Skeletal muscle cell (primary cell): ENCODE measurements at places on chromosomes 12 and 14.

DNA sequence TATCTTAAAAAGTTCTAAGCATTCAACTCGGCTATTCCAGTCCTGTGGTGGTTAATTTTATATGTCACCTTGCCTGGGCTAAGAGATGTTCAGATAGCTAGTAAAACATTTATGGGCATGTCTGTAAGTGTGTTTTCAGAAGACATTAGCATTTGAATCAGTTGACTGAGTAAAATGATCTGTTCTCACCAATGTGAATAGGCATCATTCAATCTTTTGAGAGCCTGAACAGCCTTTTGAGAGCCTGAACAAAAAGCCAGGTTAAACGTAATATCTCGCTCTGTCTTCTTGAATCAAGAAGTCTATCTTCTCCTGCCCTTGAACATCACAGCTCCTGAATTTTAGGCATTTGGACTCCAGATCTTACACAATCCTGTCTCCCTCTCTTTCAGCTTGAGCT lies 1266.1 kb downstream of the LRFN5 start:
- no peak for DNase-seq

DNA sequence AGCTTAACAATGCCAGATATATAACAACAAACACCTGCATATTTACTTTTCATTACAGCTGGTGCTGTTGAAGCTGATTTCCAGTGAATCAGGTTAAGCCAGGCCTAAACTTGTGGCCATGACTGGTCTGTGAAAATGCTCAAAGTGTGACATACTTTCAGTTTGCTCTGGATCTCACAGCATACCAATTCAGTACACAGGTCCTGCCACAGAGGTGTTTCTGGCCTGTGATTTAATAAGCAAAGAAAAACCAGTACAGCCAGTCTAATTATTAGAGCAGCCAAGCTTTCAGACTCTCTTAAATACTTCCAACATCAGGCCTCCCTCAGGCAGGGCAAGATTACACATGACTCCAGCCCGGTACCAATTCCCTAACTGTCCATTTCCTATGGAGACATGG lies 27.4 kb upstream of the TMCC3 start:
- no peak for DNase-seq

DNA sequence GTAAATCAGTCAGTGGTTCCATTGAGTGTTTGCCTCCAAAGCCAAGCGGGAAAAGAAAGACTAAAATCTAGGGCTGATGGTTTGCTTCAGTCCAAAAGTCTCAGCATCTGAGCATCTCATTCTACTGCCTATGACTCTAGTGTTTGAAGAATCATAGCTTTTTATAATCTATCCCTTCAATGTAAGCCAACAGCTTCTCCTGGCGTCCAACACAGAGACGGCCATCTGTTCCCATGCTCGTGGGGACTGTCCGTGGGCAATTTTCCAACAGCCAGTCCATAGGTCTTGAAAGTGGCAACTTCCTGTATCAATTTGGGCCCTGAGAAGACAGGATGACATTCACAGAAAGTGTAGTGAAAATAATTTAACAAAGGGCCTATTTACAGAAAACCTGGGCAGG lies 544.4 kb upstream of the TMEM132C start:
- no peak for DNase-seq

DNA sequence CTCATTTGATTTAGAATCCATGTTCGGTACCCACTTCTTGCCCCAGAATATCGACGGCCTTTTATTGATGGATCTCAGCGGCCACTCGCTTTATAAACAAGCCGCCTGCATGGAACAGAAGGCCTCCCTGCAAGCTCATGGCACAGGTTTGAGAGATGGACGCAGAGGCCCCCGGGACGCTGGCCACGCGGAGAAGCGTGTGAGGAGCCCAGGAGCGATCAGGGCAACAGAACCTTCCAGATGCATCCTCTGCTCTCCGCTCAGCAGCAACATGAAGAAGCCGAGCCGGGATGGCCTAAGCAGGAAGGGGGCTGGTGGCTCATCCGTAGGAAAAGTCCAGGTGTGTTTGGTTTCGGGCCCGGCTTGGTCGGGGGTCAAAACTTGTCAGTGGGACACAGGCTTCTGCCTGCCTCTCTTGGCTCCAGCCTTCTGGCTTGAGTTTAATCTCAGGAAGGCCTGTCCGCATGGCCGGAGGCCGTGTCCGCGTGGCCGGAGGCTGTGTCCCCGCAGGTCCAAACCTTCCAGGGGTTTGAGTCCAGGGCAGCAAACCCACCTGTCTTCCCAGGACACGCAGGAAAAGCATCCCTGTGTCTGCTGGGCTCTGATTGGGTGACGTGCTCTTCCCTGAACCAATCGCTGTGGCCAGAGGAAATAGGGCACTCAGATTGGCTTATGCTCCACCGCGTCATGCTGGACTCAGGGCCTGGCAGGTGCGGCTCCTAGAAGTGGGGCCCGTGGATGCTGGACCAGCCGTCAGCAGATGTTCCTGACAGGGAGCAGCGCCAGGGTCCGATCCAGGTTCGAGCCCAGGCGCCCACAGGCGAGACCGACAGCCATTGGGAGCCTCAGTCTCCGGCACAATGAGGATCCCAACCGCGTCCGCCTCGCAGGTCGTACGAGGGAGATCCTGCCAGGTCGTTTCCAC lies 65.0 kb downstream of the GALNT9 start:
- DNase-seq: no peak

DNA sequence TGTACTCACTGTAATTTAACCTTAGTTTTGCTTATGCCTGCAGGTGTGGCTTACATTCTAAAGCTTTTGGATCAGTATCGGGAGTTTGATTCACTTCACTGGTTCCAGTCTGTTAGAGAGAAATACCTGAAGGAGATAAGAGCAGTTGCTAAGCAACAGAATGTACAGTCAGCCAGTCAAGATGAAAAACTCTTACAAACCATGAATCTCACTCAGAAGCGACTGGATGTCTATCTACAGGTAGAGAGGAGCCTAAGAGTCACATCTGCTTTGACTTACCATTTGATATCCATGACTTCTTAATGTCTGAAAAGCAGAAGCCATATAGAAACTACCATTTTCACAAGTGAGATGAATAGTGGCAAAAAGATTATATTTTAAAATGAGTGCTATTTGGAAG lies 56.5 kb downstream of the WASHC4 start:
- DNase-seq: no peak

DNA sequence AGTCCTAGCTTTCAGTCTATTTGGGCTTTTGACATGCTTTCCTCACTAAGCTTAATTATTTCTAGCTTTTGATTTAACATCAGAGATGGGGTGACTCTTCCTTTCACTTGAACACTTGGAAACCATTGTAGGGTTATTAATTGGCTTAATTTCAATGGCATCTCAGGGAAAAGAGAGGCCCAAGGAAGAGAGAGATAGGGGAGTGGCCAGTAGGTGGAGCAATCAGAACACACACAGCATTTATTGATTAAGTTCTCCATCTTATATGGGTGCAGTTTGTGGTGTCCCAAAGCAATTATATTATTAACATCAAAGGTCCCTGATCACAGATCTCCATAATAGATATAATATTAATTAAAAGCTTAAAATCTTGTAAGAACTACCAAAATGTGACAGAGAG lies 1466.1 kb upstream of the SEL1L start:
- no peak for DNase-seq

DNA sequence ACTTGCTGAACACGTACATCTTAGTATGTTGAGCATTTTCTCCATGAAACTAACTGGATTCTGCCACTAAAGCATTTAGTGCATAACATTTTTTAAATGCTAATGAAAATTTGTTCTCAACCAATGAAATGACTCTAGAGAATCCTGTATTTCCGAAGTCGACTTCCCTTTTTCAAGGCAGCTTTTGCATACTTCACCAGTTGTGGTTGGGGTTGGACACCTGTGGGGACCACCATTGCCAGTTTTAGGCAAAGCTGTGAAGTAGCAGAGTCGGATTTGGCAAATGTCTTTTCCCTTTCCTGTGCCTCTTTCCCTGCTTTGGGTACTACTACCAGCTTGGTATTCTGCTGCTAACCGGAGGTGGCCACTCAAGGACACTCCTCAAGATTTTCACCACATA lies 349.2 kb downstream of the BCAT1 start:
- DNase-seq: no peak

GRCh38 chr14:79840831-79841230 lies 370.5 kb downstream of the DIO2 start:
- DNase-seq: no peak

- no peak for DNase-seq
Measured at GRCh38 chr14:33916663-33917565, 34.0 kb downstream of the EGLN3 start.

DNA sequence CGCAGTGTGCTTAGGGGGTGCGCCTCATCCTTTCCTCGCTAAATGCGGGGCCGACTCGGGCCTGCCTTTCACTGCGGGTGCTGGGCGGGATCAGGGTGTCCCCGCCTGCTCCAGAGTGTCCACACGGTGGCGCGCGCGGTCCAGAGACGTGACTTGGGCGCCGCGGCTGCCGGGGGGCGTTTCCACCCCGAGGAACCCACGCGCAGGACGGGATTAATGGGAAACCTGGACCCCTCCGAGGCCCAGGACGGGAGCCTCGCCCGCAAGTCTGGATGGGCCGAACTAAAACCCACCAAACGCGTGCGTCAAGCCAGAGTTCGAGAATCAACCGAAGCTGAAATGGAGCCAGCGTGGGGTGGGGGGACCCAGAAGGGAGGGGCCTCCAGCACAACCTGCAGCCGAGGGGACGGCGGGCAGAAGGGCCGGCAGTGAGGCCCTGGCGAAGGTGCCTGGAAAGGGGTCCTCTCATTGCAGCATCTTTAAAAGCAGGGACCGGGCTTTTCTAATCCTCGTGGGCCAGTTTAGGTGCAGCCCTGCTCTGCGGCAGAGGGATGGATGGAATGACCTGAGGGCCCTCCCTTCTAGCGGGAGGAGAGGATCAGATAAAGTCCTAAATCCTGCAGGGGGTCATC lies 93.3 kb downstream of the NINJ2 start:
- DNase-seq: peak; percentile 42

DNA sequence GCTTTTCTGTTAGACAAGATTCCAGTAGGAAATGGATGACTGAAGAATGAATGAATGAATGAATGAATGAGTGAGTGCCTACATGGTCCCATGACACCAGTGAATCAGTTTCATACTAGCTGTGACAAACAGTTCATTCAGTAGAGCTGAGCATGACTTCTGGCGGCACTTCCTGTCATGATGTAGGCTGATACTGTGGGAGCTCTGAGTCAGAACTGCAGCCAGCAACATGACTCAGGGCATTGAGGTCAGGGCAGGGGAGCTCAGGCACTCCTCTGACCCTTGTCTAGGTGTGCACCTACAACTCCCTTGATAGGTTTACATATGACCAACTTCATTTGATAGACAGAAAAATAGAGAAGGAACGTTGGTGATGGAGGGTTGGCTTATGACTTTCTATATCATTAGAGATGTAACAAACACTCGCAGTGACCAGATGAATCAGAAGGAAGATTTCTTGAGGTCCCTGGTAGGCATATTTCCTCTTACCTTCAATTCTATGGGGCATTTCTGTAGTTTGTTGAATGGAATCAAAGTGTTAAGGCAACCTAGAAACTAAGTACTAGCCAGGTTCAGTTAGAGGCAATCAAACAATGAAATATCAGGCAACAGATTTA lies 139.3 kb upstream of the ARHGAP5 start:
- peak; percentile 46 for DNase-seq

- no peak for DNase-seq
Measured at GRCh38 chr14:55562135-55562534, 17.9 kb upstream of the KTN1 start.

- DNase-seq: peak; percentile 13
Measured at GRCh38 chr12:52539083-52539820, 13.7 kb downstream of the KRT71 start.

DNA sequence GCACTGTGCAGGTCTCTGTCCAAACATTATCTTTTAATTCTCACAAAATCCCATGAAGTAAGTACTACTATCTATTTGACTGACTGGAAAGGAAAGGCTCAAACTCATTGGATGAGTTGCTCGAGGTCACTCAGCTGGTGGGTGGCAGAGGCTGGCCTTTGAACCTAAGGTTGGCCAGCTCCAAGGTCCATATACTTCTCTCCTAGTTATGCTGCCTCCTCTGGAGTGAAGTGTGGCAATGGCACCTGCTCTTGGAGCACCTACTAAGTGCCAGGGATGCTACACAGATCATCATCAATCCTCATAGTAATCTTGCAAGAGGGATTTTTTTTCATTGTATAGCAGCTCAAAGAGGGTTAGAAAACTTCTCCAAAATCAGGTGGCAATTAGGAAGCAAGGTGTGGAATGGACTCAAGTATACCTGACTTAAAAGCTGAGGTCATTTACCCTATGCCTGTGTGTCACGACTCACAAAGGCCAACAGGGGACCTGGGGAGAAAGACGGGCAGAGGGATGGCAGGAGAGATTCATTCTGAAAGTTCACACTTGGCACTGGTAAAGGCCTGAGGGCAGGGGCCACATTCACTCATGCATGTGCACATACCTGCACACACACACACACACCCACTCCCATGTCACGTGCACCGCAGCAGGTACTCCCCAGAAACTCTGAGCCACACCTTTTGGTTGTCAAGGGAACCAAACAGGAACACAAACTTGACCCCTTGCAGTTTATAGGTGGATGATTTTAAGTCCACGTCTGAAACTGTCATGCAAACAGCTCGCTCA lies 146.4 kb downstream of the FOXN3 start:
- no peak for DNase-seq

GRCh38 chr12:95417372-95417771 lies 56.6 kb upstream of the METAP2 start:
- DNase-seq: no peak

DNA sequence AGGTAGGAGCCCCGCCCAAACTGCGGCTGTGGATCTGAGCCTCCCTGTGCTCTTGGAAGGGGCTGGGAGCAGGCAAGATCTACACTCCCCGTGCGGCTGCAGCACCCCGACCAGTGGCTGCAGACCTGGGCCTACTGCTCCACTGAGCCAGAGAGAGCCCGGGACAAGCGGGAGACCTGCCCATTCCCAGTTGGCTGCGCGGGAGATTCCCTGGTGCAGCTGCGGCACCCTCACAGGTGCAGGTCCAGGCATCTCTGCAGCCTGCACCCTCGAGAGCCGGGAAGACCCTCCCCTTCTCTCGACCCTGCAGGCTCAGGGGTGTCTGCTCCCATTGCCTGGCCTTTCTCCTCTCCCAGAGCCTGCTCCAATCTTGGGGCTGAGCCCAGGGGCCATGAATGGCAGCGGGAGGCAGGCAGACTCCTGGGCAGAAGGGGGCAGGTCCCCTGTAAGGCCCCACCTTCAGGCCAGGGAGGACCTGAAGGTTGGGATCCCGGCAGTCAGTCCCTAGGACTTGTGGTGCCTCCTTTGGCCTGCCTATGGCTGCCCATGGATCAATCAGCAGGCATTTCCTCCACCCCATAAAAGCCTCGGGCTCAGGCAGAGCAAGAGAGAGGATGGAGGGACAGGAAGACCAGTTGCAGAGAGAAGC lies 8.8 kb upstream of the A2M start:
- DNase-seq: no peak
